ENCODE measurements at places on chromosomes 7 and 10. TPM values are rescaled to one million over a fixed set of nuclear protein-coding genes. Genes with fewer than 3 reads are reported as not detected.

DNA sequence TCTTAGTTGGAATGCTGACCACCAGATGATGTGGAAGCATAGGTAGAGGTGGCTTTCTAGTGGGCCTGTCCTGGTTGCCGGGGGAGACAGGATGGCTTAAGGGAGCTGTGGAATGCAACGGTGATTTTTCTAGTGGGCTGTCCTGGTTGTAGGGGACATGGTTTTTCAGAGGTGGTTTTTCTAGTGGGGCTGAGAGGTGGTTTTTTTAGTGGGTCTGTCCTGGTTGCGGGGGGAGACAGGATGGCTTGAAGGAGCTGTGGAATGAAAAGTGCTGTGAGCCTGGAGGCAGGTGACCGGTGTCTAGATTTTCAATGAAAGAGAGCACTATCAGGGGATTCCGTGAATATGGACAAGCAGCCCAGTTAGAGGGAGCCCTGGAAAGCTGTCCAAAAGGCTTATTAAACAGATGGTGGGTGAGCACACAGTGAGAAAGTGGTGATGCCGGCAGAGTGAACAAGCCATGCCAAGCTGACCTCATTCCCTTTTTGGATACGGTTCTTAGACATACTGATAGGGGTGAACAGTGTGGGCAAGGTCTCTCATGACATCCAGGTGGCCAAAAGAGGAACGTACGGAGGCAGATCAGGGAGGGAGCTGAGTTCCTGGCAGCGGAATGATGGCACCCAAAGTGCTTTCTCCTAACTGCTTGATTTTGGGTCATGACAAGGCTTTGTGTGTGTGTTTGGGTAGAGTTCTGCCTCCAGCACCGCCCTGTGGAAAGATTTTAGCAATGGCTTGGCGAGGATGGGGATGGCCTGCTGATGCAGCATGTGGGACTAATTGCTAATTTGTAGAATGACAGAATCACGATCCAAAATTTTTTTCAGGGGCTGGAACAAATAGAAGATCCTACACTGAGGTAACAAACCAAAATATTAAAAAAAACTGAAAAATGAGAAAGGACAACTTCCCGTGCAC is 126.6 kb downstream of the TMEM178B start:
- no peak for DNase-seq

- DNase-seq: no peak
Observed at GRCh38 chr7:111077001-111077400, 13.9 kb upstream of the LRRN3 start.

- DNase-seq: no peak
Observed at GRCh38 chr7:128207609-128208008, 33.5 kb upstream of the LEP start.

The AGMO gene
- 0.44 TPM for polyA plus RNA-seq

The FAM131B gene
- 1.5 TPM for polyA plus RNA-seq

Data from muscle of back (tissue), 13 donors.